ENCODE measurements at places on chromosomes 13 and 19.

GRCh38 chr13:24328145-24328544 lies 18.8 kb downstream of the C1QTNF9 start:
- no peak for DNase-seq

- peak; percentile 51 for DNase-seq
These were observed 547.7 kb upstream of the SLITRK1 start for GRCh38 chr13:84430015-84430414.

GRCh38 chr19:18761531-18762110 lies 29.5 kb downstream of the COMP start:
- no peak for DNase-seq

- DNase-seq = no peak
These were observed 7.5 kb downstream of the KPNA3 start for GRCh38 chr13:49784886-49785570.

DNA sequence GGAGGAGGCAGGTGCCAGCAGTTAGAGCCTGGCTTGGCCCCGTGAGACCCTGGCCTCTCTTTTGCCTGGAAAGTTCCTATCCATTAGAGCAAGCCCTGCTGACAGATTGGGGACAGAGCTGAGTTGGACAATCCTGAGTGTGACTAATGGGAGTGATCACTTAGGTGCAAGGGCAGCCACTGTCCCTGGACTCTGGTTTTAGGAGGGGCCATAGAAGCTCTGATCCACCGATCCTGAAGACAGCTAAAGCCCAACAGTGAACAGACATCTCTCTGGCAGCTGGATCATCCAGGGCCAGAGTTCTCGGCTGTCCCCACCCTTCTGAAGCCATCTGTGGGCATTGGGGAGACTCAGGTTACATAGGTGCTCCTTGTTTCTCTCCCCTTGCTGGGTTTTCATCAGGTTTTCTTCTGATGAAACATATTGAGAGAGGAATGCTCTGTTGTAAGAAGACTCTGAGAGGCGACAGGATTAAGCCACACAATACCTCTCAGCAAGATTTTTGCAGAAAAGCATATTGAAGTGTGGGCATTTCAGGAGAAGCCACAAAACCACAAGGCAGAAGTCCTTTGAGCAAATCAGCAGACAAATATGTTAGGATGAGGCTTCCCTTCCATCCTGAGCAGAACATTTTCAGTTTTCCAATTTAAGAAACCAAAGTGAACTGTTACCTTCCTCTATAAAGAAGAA lies 288.0 kb upstream of the MAB21L1 start:
- DNase-seq = no peak

DNA sequence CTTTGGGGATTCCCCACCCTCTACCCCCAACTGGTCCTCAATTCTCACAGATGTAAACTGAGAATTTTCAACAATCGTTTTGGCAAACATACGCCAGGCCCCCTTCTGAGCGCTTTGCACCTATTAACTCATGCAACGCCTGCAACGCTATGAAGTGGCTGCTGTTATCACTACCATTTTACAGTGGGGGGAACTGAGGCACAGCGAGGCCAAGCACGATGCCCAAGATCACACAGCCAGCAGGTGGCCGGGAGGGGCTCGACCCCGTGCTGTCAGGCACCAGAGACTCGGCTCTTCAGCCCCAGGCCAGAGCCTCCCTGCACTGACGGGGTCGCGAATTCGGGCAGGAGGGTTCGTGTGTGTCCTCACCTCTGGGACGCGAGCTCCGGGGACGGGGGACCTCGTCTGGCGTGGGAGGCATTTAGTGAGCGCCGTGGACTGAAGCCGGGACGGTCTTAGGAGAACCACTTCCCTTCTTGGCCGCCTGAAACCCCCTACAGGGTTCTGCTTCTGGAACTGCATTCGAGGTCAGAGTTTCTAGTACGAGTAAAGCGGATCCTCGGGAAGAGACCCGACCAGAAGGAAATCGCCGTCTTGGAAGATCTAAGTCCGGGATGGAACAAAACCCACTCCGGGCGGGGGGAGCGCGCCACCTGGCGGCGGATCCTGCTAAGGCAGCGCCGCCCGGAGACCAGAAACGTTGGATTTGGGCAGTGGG lies 21.0 kb downstream of the ZNF114 start:
- DNase-seq = no peak

- no peak for DNase-seq
These were observed 23.2 kb downstream of the SH3GL1 start for GRCh38 chr19:4376991-4377781.

- no peak for DNase-seq
These were observed 147.3 kb downstream of the SLC7A1 start for GRCh38 chr13:29448174-29448573.

GRCh38 chr19:2610637-2611482 lies 91.6 kb downstream of the GNG7 start:
- DNase-seq = peak; percentile 60

DNA sequence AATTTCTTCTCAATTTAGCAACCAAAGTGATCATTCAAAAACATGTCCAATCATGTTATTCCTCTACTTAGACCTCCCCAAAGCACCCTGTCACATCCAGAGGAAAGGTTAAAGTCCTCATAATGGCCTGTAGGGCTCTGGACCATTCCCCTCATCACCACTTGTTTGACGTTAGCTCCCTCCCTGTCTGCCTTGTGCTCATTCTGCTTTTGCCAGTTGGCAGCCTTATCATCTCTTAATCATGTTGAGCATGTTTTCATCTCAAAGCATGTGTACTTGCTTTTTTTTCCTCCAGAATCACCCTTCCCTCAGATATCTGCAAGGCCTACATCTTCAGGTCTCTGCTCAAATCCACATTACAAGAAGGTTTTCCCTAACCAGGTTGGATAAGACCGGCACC lies 25.9 kb downstream of the UBAC2 start:
- DNase-seq = no peak

GRCh38 chr13:110245416-110245899 lies 61.5 kb downstream of the COL4A1 start:
- DNase-seq = no peak

- DNase-seq = no peak
These were observed 37.5 kb upstream of the ZNRF4 start for GRCh38 chr19:5417495-5418436.

- no peak for DNase-seq
These were observed 61.6 kb upstream of the SERTM1 start for GRCh38 chr13:36612230-36612629.

DNA sequence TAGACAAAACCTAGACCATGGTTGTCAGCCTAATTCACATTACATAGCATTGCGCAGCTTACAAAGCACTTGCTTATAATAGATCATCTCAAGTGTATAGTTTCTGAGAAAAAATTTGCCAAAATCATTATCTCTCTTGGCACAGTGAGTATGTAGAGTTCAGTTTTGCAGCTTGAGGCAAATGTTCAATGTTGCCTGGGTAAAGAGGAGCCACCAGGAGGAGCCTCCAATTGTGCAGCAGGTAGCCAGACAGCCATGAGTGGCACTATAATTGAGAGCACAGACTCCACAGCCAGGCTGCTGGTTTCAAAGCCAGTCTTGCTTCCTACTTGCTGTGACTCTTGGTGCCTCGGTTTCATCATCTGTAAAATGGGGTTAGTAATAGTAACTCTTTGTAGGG lies 24.0 kb upstream of the OLFM4 start:
- no peak for DNase-seq

- peak; percentile 39 for DNase-seq
These were observed 1.9 kb downstream of the SULT2B1 start for GRCh38 chr19:48553676-48554384.

DNA sequence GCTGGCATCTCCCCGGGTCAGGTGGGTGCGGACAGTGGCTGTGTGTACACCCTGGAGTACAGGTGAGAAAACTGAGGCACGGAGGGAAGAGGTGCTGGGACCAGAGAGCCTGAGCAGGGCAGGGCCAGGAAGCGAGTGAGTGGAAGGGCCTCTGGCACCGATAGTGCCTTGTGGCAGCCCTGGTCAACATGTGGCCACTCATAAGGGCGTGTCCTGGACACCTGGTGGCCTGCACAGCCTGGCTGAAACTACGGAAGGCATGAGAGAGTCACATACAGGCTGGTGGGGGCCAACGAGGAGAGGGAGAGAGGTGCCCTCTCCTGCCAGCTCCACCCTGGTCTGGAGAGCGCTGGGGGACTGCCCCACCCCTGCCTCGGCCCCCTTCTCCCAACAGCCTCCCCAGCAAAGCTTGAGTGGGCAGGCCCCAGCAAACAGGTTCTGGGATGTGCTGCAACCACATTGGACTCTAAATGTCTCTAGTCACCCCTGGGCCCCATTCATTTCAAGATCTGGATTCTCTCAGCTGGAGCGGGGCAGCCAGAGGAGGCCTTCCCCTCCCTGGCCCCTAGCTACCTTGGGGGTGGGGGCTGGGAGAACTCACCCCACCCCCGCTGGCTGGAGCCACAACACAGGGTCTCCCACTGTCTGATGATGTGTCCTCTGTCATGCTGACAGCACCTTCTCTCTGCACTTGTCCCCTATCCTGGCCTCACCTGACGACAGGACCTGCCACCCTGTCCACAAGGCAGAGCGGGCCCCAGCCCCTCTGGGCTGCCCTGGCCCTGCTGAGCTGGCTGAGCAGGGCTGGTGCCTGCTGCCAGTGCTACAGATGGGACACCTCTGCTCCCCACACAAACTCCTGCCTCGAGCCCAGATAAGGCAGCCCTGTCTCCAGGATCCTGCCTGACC lies 5.8 kb downstream of the CBARP start:
- no peak for DNase-seq

DNA sequence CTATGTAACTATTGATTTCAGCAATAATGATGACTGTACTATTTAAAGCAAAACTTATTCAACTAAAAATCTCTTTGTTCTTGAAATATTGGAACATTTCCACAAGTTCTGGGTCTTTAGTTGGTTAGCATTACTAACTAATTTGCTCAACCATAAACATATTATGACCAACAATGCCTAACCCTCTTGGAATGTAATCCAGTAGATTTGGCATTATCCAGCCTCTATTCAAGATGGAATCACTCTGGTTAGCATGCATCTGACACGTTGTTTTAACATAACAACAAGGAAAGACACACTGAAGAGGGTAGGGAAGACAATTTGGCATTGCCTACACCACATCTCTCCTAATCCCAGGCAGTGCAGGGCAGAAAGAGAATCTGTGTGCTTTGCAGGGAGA lies 941.3 kb upstream of the PCDH20 start:
- no peak for DNase-seq

DNA sequence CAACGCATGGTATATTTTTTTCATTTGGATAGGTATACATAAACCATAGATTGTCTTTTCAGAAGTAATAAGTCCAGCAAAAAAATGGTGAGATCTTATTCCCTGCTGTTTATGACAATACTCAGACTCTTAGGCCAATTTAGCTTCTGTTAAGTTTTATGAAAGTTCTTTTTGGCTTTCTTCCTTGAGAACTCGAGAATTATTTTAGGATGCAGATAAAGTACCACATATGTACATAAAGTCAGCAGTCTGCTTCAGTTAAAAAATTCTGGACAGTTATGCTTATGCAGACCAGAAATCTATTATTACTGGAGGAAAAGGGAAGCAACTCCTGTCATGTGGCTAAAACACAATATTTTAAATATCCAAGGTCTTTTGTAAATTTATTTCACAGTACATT lies 422.9 kb downstream of the GPC6 start:
- no peak for DNase-seq

DNA sequence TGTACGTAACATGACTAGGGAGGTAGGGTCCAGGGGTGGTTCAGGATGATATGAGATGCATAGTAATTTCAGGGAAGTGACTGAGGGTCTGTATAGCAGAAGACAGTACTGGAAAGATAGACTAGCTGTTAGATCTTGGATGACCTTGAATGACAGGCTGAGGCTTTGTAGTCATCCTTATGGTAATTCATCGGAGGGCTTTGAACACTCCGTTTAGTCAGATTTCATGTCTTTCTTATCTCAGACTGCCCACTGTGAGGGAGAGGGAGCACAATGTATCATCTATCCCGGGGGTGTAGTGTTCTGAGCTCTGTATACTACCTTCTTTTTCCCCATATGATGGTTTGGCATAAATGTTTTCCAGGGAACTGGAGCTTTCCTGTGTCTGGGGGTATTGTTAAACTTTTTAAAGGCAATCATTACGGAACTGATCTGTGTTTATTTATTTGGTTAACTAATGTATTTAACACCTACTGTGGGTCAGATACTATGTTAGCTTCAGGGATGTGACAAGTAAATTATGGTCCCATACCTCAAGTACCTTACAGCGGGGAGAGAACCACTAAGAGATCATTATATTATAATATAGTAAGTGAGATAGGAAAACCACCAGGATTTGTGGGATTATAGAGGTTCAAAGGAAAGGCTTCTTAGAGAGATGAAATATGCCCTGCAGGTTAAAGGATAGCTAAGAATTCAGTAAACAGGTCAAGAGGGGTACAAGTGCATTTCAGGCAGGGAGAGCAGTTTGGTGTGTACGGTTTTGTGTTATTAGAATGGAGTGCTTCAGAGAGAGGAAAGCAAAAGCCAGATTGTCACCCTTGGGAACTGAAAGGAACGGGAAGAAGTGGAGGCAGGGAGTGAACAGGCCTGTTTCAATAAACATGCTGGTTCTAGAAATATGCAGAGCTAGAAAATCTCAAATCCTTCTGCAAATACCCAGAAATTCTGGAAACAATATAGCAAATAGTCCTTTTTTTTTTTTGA lies 164.8 kb upstream of the KL start:
- no peak for DNase-seq

DNA sequence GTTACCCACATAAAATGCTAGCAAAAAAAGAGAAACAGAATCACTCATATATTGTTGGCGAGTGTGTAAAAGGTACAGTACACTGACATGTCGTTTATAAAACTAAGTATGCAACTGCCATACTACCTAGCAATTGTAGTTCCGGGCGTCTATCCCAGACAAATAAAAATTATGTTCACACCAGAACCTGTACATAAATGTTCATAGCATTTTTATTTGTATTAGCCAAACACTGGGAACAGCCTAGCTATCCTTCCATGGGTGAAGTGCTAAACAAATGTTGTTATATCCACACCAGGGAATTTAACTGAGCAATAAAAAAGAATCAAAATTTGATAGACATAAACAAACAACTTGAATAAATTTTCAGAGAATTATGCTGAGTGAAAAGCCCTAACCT lies 28.9 kb upstream of the POSTN start:
- DNase-seq = no peak

GRCh38 chr13:34413538-34414210 lies 528.4 kb upstream of the NBEA start:
- no peak for DNase-seq

- no peak for DNase-seq
These were observed 432 bp downstream of the ZNF611 start for GRCh38 chr19:52734331-52734892.
